ENCODE measurements at places on chromosomes 4 and X. TPM values are rescaled to one million over a fixed set of nuclear protein-coding genes. Genes with fewer than 3 reads are reported as not detected.

DNA sequence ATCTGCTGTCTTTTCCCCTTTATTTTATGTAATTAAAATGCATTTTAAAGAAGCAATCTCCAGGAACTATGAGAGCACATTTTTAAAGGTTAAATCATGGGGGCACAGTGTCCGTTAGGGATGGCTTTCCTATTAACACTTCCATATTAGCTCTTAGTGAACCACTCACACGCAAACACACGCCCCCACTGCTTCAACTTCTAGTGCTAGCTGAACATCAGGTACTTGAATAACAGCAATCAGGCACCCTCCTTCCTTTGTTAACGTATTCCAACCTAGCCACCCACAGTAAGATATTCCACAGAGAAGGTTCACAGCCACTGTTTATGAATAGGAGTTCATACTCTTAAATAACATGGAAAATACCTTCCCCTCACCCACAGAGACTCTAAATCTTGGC lies 9.3 kb downstream of the TMEM255A start:
- H3K36me3 ChIP-seq = no peaks in the 10 kb centered on the region
- H3K4me1 ChIP-seq = no peaks in the 10 kb centered on the region
- no peak for DNase-seq
- H3K27ac ChIP-seq = no peak overlapping the region
- no peak overlapping the region for H3K4me3 ChIP-seq

- no peak for DNase-seq
- H3K27me3 ChIP-seq = no peaks in the 10 kb centered on the region
- no peaks in the 10 kb centered on the region for H3K36me3 ChIP-seq
- no peak overlapping the region for H3K4me3 ChIP-seq
Measured at GRCh38 chrX:130676861-130677260, 226.1 kb downstream of the ENOX2 start.

DNA sequence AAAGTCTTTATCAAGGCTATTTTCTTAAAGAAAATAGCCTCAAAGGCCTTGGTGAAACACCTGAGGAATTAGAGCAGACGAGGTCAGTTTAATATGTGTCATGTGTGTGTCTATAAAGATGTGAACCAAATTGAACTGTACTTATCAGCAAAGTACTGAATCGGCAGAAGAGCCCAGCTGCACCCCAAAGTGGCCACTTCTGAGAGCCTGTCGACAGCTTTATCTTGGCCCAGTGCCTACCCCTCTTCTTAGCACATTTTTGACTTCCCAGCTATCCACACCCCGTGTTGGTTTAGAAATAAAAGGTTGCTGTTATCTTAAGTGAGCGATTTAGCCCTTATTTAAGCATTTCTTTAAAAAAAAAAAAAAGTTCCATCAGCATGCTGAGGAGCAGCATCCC lies 329.7 kb downstream of the FBXW7 start:
- DNase-seq = no peak
- no peaks in the 10 kb centered on the region for H3K36me3 ChIP-seq
- no peaks in the 10 kb centered on the region for H3K27me3 ChIP-seq
- H3K4me1 ChIP-seq = no peaks in the 10 kb centered on the region

DNA sequence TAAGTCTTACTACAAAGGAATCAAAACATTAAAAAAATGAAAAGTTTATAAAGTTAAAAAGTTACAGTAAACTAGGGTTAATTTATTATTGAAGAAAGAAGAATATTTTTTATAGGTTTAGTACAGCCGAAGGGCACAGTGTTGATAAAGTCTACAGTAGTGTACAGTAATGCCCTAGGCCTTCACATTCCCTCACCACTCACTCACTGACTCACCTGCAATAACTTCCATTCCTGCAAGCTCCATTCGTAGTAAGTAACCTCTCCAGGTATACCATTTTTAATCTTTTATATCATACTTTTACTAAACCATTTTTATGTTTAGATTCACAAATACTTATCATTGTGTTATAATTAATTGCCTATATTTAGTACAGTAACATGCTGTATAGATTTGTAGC lies 307.5 kb upstream of the FAM241A start:
- H3K27me3 ChIP-seq = no peaks in the 10 kb centered on the region
- H3K36me3 ChIP-seq = no peaks in the 10 kb centered on the region
- peaks cover 11% of the 10 kb centered on the region for H3K4me1 ChIP-seq

DNA sequence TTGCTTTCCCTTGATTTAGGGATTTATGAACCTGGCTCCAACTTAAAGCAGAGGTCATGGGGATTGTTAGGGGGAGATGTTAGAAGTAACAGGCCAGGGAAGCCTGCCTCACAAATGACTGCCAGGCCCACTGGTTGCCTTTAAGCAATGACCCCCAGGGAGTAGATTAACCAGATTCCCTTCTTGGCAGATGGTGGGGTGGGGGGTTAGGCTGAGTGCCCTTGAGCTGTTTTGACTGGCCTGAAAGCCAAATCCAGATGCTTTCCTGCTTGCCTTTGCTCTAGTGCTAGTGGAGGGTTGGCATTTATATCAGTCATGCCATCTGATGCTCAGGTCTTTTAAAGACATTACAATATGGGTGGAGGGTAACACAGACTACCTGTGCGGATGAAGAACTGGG lies 128.1 kb downstream of the TMEM164 start:
- no peaks in the 10 kb centered on the region for H3K27me3 ChIP-seq
- H3K4me3 ChIP-seq = no peak overlapping the region
- H3K27ac ChIP-seq = no peak overlapping the region
- no peaks in the 10 kb centered on the region for H3K36me3 ChIP-seq
- DNase-seq = no peak

DNA sequence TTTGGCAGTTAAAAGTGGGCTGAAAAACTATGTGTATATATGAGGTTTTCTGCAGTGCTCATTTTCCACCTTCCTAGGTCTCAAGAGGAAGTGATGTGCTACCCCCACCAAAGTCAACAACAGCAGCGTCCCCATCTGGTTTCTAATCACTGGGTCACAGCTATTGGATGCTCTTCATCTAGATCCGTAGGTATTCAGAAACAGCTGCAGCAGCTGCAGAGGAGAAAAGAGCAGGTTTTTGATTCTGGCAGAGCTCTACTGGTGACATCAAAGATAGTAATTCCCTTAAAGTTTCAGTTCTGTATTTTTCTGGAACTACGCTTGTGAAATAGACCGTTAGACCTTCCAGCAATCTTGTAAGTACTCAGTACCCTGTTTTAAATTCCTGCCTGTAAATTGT lies 5.8 kb upstream of the GUCY2F start:
- no peak for DNase-seq
- H3K4me1 ChIP-seq = no peaks in the 10 kb centered on the region
- no peaks in the 10 kb centered on the region for H3K27me3 ChIP-seq
- H3K4me3 ChIP-seq = no peak overlapping the region
- no peaks in the 10 kb centered on the region for H3K36me3 ChIP-seq

- DNase-seq = no peak
- H3K4me1 ChIP-seq = no peaks in the 10 kb centered on the region
Measured at GRCh38 chr4:25457053-25457715, 80.1 kb downstream of the ANAPC4 start.

DNA sequence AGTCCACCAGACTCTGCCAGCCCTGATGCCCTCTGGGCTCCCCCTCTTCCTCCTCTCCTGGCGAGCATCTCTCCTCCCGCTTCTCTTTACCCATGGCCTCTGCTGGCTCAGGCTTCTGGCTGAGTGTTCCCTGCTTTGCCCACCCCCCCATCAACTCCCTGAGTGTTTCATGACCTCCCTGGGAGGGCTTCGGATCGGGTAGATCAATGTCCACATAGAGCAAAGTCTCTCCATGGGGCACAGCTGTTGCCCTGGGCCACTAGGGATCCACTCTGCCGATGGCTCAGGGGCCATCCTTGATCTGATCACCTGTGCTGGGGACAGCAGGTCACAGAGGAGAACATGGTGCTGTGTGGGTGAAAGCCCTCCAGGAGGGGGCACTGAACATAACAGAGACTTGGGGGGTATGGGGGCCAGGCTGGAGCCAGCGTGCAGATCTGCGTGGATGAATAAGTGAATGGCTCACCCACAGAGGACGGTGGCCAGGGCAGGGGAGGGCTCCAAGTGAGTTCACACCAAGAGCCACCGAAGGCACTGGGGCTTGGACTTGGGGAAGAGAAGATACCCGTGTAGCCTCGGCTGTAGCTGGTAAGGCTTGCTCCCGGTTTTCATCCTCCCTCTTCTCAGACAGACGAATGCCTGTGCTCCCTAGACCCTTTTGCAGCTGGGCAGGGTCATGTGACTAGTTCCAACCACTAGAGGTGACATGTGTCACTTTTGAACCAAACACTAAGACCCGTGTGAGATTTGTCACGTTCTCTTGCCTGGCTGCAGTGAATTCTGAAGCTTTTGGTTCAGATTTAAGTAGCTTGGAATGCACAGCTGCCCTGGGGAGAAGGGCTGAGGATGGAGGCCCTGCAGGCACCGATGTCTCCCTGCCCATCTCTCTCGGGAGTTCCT lies 23.2 kb upstream of the AFAP1 start:
- no peaks in the 10 kb centered on the region for H3K27me3 ChIP-seq
- H3K4me1 ChIP-seq = no peaks in the 10 kb centered on the region
- H3K36me3 ChIP-seq = no peaks in the 10 kb centered on the region
- no peak overlapping the region for H3K4me3 ChIP-seq

DNA sequence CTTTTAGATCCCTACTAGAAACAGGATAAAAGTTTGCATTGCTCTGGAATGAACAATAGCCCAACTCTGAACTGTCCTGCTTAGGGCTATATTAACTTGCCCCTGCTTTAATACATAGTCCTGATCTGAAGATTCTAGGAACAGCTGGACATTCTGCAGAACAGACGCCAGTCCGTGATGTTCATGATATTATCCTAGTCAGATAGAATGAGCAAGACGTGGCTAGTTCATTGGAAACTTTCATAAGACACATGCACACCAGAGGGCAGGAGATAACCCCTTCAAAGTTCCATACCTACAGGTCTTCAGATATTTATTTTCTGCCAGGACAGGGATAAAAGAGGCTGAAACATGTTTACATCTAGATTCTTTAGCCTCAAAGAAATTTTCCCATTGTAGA lies 75.5 kb upstream of the CLNK start:
- no peak overlapping the region for H3K4me3 ChIP-seq
- H3K4me1 ChIP-seq = peaks cover 15% of the 10 kb centered on the region
- H3K36me3 ChIP-seq = no peaks in the 10 kb centered on the region
- no peak for DNase-seq
- no peaks in the 10 kb centered on the region for H3K27me3 ChIP-seq

DNA sequence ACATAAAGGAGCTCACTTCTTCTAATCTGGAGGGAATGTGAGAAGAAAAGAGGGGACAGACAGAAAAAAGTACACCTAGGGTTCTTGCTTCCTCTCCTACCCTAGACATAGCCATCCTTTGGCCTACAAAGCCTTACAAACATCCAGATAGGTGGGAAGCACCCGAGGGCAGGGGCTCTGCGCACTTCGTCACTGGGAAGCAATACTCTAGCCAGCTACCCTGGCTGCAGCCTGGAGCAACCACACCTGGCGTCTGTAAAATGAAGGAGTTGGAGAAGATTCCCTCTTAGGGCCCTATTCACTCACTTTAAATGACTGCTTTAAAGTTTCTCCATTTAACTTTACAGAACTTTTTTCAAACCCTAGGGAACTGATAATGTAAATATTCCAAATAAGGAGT lies 65.7 kb upstream of the NOCT start:
- DNase-seq = no peak
- no peak overlapping the region for H3K4me3 ChIP-seq
- H3K27ac ChIP-seq = no peak overlapping the region
- H3K36me3 ChIP-seq = no peaks in the 10 kb centered on the region

DNA sequence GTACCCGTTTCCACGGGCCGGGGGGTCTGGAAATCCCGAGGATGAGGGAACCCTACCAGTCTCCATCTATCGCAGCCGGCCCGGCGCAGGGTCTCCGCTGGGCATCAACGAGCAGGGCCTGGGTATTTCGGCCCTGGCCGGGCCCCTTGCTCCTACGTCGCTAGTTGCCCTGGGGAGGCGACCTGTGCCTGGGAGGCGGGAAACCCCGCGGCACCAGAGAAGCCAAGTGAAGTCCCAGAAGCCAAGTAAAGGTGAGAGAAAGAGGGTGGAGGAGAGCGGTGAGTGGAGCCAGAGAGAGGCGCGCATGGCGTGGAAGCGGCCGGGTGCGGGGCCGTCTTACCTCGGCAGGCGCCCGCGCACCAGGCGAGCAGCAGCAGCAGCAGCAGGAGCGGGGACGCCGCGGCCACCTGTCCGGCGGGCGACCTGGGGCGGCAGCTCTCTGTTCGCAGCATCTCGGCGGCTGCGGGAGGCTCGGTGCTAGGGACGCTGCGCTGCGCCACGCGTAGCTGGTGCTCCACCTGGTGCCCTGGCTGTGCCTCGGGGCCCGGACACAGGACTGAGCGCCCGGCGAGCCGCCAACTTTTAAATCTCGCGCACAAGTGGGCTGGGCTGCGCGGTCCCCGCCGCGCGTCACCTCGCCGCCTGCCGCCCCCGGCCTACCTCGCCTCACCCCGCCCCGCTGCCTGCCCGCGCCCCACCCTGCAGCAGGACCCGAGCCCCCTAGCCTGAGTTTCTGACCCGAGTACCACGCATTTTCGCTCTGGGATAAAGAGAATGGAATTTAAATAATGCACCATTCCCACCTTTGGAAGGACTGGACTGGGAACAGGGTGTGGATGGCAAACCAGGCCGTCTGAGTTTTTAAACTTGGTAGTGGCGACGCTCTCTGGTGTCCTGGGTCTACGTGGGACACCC lies at the start of gene NMU:
TSS of gene NMU (minus strand) at position 558 of the 915 bp plus-strand sequence. CDS start at position 452, 106 bp downstream.
- peak; percentile 79 for DNase-seq
- H3K27me3 ChIP-seq = peaks cover 44% of the 10 kb centered on the region
- no peak within 1 kb of the TSS for H3K27ac ChIP-seq

- no peak overlapping the region for H3K4me3 ChIP-seq
- peaks cover 78% of the 10 kb centered on the region for H3K27me3 ChIP-seq
Measured at GRCh38 chr4:153156263-153156662, 48.0 kb upstream of the TRIM2 start.

The RTL9 gene
- total RNA-seq = 0.22 TPM

The NDP gene
- 2.5 TPM for total RNA-seq

The POU3F4 gene
- not detected for total RNA-seq

The WWC2 gene
- 31.7 TPM for total RNA-seq

The DMD gene
- total RNA-seq = 27.1 TPM

Data from neural progenitor cell (in vitro differentiated cells).